Activated CD4-positive, alpha-beta T cell treated with anti-CD3 and anti-CD28 coated beads, Interleukin-2, amount 50 U/mL, for 1 hour (primary cell): ENCODE measurements at places on chromosomes 5 and 9.

GRCh38 chr5:32298059-32298415 is 14.7 kb downstream of the MTMR12 start:
- no peak for DNase-seq

GRCh38 chr9:105150991-105151685 is 93.3 kb upstream of the SLC44A1 start:
- DNase-seq = no peak

DNA sequence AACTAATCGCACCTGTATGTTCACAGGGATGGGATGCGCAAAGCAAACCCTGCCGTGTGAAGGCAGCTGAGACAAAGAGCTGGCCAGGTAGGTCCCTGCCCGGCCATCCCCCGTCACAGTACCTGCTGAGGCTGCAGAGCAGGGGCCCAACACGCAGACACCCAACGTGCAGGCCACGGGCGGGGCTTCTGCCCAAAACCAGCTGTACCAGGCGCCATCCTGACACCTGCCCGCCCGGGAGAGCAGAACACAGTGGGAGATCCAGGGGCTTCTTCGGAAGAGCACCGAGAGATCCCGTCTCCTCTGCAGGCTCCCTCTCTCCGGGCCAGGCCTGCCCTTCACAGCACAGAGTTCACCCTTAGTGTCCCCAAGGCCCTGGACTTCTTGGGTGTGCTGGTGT is 28.4 kb downstream of the ABO start:
- no peak for DNase-seq

- DNase-seq = no peak
Measured at GRCh38 chr5:16592255-16592654, 24.5 kb downstream of the RETREG1 start.
